ENCODE measurements at places on chromosomes 2 and 18.

- no peak for DNase-seq
Measured at GRCh38 chr2:107402330-107402729, 424.4 kb upstream of the RGPD4 start.

GRCh38 chr2:222545823-222546795 is 109.8 kb downstream of the FARSB start:
- DNase-seq = no peak

- peak; percentile 63 for DNase-seq
Measured at GRCh38 chr2:238569507-238570195, 142.9 kb downstream of the ASB1 start.

- DNase-seq = no peak
Measured at GRCh38 chr2:37096568-37096967, 12.2 kb downstream of the GPATCH11 start.

GRCh38 chr2:8525582-8526402 is 156.1 kb upstream of the ID2 start:
- DNase-seq = peak; percentile 91

DNA sequence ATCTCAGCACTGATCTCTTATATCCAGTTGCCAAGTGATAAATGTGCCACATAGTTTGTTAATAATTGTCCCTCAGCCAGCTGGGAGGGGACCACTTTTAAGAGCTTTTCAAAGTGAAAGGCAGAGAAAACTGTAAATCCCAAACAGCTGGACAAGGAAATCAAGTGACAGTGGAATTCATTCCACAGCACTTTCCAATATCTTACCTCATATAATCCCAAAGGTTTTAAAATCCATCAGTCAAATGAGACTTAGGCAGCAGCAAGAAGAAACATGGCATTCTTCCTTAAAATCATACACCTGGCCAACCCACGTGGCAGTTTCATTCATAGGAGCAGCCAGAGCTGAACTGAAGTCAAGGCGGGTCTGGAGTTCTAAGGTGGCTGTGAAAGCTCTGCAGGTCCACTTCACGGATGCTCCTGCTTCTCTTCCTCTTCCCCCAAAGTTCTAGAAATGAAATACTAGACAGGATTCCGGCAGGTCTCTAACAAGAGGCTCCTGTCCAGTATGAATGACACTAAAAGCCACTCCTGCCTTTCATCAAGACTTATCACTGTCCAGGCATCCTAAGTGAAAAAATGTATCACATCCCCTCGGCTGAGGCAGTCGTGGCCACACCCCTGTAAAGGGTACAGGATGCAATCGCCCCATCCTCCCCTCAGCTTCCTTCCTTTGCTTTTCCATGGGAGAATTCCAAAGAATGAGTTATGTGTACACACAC is 190.4 kb upstream of the STK17B start:
- no peak for DNase-seq
